ENCODE measurements at places on chromosomes 3 and 15.

GRCh38 chr3:177830411-177830849 is 633.1 kb upstream of the TBL1XR1 start:
- no peak for DNase-seq

- peak; percentile 4 for DNase-seq
These were observed 31.0 kb upstream of the PTPRG start for GRCh38 chr3:61530355-61530754.

DNA sequence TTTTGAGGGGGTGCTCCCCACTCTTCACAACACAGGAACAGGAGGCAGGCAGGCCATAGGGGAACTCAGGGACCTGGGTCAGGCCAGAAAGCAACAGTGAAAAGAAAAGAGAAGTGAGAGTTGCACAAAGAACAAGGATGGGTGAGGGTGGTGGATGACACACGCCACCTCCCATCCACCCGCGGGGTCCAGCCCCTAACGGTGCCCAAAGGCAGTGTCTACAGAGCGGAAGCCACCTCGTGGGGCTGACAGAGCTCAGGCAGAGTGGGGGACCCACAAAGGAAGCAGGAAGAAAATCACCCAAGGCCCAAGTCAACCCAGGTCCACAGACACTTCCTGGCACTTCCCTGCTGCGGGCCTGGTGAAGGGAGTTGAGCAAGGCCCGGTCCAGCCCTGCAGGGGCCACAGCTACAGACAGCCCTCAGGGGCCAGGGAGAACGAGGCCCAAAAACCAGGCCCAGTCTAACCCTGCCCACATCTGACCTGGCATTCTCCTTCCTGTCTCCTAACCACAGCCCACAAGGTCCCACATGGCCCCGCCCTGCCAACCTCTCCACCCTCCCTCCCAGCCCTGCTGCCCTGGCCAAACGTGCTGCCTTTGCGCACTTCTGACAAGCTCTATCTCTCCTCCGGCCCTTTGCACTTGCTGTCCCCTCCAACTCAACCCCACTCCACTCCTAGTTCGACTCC is 5.9 kb downstream of the NUP210 start:
- DNase-seq, result no peak

- DNase-seq, result no peak
These were observed 62.8 kb downstream of the ABCC5 start for GRCh38 chr3:183954875-183955274.

DNA sequence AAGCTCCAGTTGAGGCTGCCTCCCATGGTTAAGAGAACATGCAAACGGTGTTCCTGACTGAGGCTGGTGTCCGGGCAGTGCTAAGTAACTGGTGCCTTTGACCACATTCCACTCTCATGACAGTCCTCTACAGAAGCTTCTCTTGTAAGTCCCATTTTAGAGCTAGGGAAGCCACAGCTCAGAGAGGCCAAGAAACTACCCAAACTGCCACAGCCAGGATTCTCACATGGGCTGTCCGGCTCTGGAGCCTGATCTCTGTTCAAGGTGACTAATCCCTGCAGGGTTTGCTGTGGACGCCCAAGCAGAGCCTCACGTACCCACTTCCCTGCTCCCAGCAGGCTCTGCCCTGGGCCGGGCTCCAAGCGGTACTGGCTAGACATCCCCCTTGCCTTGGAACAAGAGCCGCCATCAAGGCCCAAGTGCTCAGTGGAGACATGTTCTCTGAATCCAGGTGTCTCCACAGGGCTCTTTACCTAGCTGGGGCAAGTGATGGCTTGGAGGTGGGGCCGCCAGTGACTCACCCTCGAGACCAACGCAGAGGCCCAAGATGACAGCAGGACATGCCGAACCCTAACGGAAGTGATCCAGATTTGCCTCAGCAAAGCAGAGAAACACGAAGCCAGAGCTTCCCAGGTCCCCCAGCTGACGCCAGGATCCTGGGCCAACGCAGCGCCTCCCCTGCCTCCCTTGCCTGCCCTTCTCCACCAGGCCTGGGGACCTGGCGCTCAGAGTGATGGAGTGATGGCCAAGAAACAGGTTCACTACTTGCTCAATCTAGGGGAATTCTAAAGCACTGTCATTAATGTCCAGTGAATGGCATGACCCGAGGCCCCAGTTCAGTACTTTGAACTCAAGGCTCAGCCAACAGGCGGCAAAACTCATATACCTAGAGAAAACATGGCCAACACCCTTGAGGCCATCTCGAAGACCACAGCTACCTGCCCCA is 24.4 kb downstream of the KLHL25 start:
- DNase-seq, result no peak

GRCh38 chr15:62104846-62105245 is 38.1 kb downstream of the C2CD4A start:
- no peak for DNase-seq

DNA sequence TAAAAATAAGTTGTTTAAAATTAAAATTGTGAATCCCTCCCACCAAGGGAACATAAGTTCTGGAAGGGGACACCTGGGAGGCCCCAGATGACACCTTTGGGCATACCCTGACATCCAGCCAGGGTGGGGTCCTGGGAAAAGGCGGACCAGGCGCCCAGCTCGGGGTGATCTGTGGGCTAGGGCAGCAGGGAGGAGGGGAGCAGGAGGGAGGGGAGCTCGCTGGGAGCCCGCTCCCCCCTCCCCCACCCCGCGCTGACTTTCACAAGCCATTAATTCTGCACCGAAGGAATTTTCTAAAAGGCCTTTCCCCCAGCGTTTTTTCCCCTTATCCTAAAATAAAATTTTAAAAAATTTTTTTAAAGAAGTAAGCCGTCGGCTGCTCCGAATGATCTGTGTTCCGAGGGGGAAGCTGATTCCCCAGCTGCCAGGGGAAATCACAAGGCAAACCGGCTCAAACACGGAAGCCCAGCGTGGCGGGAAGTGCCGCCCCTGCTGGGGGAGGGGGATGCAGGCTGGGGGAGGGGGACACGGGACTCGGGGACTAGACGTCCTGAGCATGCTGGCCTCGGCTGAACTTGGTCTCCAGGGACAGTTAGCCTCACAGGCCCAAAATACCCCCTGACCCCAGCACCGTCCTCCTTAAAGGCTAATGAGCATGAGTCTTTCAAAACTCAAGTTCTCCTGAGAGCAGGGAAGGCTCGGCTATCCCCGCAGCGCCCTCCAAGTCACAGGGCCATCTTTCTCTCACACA is 13.9 kb downstream of the PLXND1 start:
- DNase-seq, result no peak

- no peak for DNase-seq
These were observed 478.3 kb upstream of the PPP2R3A start for GRCh38 chr3:135487261-135487660.

GRCh38 chr3:188234132-188234531 is 80.2 kb downstream of the LPP start:
- no peak for DNase-seq

DNA sequence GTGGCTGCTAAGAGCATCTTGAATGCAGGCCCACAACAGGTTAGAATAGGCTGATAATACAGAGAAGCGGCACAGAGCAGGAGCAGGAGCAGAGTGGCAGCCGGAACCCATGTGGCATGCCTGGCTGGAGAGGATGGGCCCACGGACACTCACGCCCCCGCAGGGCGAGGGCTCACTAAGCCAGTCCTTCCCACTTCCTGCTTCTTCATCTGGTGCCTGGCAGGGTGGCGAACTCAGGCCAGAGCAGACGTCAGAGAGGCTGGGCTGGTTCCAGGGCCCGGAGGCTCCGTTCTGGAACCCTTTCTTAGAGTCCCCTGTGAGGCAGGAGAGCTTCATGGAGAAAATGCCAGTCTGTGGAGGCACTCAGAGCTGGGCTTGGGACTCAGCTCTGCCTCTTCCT is 195.1 kb downstream of the NTRK3 start:
- DNase-seq, result no peak

All from K562 (cell line).